ENCODE measurements at places on chromosomes 12 and 14.

GRCh38 chr12:127809275-127809674 is 457.7 kb upstream of the TMEM132C start:
- no peak for DNase-seq

DNA sequence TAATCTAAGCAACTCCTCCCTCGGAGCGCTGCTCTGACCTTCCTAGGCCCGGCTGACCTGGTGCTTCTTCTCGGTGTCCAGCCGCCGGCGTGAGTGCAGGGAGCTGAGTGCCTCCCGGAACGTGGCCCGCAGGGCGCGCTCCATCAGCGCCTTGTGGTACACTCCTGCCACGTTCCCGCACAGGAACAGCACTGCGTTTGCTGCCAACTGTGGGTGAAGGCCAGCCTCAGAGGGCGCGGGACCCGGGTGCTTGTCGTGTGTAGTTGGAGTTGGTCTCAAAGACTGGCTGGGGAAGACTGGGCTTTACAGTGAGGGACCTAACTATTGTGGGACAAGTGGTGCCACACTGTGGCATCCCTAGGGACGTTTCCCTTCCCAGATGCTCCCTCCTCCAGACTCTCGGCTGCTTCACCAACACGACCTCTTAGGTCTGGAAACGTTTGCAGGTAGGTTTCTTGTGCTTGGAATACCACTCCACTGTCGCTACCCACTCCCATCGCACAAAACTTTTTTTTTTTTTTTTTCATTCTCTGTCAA is 3.1 kb downstream of the ADCY4 start:
- DNase-seq, result no peak

DNA sequence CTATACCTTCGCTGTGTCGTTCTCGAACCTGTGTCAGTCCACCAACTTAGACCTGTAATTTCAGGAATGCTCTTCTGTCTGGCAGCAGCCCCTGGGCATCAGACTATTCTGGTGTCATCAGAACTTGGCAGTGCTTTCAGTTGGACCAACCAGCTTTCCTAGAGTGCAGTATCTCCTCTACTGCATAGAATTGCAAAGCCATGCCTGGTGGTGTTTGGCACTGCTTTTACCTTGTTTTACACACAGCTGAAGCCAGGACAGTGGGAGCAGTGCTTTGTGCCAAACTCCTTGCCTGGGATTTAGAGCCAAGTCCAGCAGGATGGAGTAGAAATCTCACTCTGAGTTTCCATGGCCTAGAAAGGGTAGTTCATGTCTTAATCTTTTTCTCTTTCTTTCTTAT is 1.5 kb downstream of the FLVCR2 start:
- no peak for DNase-seq

GRCh38 chr14:34003691-34004090 is 52.8 kb upstream of the EGLN3 start:
- DNase-seq, result no peak

DNA sequence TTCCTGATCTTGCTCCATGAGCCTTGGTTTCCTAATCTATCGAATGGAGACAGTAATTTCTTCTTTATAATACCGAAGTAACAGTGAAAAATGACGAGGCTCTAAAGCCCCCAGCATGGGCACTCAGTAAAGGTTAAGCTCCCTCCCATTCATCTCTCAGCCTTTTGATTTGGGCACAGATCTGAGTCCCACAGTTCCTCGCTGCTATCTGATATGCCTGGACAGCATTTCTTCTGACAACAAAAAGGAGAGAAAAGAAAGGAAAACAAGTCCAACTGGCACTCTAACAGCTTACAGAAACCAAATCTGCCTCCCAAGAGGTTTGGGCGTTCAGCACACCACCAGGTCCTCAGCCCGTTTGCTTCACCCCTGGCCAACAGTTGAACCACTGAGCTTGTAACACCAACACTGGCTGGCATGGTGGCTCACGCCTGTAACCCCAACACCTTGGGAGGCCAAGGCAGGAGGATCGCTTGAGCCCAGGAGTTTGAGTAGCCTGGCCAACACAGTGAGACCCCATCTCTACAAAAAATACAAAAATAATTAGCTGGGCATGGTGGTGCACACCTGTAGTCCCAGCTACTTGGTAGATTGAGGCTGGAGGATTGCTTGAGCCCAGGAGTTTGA is 19.5 kb downstream of the CCDC88C start:
- DNase-seq, result no peak

GRCh38 chr14:57848786-57849185 is 17.1 kb downstream of the SLC35F4 start:
- DNase-seq, result no peak

- DNase-seq, result no peak
Observed at GRCh38 chr14:105155681-105156413, 12.7 kb downstream of the JAG2 start.

GRCh38 chr14:64623554-64624165 is 73.9 kb downstream of the PPP1R36 start:
- DNase-seq, result no peak
